ENCODE measurements at places on chromosomes 16 and 17.

DNA sequence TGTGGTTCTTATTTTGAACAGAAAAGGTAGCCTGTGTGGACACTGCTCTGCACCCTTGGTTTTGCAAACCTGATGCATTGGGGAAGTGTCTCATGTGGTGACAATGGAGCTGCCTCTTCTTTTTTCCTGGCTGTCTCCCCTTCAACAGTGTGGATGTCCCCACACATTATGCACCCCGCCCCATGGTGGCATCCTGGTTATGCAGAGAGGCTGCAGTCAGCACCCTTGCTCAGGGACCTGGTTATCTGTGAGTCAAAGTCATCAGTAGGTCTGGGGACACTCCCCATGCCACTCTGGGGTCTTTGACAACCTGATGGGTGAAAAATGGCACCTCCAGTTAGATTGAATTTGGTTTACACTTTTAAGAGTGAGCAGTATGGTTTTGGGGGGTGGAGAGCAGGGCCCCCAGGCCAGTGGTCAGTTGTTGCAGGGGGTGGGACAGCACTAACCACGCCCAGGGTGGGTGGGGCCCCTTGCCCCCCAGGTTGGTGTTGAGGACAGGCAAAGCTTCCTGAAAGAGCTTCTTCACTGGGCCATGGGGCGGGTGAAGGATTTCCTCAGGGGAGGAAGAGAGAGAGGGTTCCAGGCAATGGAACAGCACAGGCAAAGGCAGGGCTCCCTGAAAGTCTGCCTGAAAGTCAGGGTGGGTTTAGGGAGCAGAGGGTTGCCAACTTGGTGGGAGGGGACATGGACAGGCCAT, 24.6 kb upstream of the KCNJ12 start:
- no peak for DNase-seq

- DNase-seq = peak; percentile 41
Measured at GRCh38 chr16:70438585-70438968, 323 bp downstream of the ST3GAL2 start.

- no peak for DNase-seq
Measured at GRCh38 chr17:76252040-76252954, 12.0 kb upstream of the RNF157 start.

DNA sequence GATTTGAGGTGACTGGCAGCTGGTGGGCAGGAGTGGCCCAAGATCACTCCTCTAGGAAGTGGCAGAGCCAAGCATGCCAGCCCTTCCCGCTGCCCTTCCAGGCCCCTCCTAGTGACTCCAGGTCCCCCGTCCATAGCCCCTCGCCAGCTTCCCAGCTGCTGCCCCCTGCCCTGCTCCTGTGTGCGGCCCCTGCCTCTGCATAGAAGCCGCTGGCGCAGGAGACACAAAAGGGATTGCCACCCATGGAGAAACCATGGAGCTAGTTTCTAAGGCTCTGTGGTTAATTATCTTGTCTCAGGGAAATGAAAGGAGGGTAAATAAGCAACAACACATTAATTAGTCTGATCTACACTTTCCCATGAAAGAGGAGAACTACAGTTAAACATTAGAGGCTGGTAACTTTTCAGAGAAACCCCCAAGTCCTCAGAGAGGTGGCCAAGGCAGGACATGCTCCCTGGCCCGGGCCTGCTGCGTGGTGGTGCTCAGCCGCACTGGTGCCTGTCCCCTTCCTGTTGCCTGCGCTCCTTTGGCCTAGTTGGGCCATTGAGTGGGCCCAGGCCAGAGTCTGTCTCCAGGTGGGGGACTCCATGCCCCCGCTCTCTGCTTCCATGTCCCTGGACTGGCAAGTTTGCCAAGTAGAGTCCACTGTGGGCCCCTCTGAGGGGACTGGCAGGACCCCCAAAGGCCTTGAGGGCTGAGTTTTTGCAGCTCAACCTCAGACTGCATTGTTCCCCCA, 65.2 kb downstream of the PRMT7 start:
- no peak for DNase-seq

DNA sequence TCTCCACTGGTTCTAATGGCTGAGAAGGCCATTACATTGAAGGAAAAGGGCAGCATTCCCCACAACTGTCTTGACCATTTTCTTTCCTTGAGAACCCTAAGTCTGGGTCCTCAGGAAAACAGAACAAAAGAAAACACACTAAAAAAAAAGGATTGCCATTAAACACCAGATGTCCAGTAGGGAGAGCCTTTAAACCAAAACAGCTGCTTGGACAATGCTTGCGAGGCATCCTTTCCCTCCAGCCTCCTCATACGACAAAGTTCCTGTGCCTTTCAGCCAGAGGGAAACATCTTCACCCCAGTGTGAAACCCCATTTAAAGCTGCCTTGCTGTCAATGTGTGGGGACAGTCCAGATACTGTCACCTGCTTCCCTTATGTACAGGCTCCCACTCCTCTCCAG, 74.3 kb downstream of the MMD start:
- DNase-seq = no peak

DNA sequence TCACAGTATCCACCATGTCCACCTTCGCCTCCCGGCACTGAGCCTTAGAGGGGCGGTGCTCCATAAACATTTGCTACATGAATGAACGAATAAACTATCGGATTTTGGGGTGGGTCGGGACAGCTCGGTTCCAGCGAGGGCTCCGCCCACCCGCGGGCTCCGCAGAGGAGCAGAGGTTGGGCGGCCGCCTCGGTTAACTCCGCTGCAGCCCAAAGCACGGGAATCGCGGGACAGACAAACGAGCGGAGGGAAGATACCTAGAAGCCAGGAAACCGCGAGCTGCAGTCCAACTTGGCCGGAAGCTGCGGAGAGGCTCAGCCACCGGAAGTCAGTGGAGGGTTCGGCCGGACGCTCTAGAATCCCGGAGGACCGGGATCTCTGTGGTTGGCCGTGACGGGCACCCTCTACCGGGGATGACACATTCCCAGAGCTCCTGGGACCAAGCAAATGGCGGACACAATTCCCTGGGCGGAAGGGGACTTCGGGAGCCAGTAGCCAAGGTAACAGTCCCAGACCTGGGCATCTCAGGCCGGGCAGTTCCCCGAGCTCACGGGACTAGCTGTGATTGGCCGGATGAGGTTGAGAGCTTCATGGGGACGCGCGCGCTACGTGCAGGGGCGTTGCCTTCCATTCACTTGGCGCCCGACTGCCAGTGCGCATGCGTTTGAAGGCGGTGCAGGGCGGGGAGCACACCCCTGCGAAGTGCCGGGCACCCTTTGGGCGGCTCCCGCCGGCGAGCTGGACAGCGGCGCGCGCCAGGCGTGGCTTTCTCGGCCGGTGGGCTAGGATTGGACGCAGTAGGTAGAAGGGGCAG, 489 bp upstream of the MAPK7 start:
- peak; percentile 99 for DNase-seq

- DNase-seq = no peak
Measured at GRCh38 chr16:78170494-78170933, 71.1 kb downstream of the WWOX start.

GRCh38 chr16:73308771-73309170, 260.8 kb upstream of the ZFHX3 start:
- no peak for DNase-seq

DNA sequence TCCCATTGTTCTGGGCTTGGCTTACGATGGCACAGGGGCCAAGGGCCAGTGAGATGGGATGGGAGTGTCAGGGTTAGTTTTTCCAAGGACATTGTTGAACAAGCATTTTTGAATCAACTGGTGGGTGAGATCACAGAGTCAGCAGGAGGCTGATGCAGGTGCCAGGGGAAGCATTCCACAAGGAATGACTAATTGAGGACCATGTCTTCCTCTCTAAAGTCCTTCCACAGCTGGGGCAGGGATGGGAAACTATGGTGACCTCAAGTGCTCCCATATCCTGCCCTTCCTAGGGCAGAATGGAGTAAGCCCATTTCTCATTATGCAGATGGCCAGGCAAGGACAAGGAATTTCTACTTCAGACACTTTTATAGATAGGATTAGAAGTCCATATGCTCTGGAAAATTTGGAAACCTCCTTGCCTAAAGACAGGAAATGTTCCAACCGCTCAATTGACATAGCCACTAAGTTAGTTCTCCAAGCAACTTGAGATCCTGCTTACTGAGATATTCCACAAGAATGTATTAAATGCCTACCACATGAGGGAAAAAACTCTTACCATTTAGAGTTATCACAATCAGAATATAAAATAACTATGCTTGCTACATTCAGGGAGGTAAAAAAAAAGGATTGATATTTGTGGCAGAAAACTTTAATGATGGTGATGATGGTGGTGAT, 21.2 kb upstream of the ENGASE start:
- DNase-seq = no peak

DNA sequence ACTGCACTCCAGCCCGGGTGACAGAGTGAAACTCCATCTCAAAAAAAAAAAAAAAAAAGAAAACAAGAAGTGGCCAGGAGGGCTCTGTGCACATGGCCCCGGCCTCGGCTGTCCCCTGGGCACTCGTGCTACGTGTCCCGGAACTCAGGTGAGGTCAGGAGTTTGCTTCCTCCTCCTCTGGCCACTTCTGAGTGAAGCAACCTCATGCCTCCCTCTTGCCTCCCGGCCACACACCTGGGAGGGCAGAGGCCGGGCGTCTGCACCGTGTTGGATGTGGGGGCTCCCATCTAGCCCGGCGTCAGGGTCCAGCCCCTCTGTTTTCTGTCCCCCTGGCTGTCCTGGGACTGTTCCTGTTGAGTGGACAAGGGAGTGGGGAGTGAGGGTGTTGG, 22.2 kb downstream of the ASPSCR1 start:
- DNase-seq = no peak

- DNase-seq = no peak
Measured at GRCh38 chr17:64270885-64271284, 7.8 kb upstream of the TEX2 start.

DNA sequence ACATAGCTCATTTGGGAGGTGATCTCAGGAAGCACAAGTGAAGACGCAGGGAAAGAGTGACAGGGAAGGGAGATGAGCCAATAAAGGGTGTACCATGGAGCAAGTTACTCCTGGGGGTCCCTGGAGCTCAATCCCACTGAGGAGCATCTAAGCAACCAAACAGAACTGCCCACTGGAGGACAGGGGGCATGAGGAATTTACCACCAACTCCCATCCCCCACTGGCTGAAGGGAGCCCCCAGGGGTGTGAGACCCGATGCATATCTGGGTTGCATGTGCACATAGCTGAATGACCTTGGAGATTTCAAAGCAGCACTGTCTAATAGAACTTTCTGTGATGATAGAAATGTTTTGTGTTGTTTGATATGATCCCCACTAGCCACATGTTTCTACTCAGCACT, 29.6 kb downstream of the C16orf82 start:
- DNase-seq = no peak

DNA sequence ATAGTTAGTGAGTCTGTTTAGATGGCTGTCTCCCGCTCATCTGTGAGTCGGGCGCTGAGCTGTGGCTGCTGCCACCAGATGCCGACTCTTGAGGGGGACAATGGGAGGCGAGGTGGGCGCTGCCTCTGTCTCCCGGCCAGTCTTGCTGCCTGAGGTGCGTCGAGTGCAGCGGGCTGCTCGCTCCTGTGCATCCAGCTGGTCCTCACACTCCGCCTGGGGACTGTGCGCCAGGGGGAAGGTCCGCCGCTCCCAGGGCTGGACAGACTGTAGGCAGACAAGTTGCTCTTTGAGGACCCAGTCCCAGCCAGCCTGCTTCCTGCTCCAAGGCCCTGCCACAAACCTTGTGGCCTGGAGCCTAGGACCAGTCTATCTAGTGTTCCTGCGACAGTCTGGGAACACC, 32.4 kb downstream of the STH start:
- DNase-seq = no peak

DNA sequence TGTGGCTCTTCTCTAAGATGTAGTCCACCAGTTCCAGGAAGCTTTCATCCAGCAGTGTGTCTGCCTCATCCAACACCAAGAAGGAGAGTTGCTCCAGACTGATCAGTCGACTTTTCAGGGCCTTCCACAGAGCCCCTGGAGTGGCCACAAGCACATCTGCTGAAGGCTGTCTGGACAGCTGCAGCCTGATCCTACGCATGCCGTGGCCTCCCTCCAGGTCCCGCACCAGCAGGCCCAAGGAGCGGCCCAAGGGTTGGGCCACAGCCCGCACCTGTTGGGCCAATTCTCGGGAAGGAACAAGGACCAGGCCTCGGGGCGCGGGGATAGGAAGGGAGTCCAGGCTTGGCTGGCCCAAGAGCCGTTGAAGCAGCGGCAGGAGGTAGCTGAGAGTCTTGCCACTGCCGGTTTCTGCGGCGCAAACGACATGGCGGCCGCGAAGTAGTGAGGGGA, 729 bp downstream of the DDX28 start:
- peak; percentile 20 for DNase-seq

GRCh38 chr17:30116345-30116660, 313 bp upstream of the NSRP1 start:
- no peak for DNase-seq

DNA sequence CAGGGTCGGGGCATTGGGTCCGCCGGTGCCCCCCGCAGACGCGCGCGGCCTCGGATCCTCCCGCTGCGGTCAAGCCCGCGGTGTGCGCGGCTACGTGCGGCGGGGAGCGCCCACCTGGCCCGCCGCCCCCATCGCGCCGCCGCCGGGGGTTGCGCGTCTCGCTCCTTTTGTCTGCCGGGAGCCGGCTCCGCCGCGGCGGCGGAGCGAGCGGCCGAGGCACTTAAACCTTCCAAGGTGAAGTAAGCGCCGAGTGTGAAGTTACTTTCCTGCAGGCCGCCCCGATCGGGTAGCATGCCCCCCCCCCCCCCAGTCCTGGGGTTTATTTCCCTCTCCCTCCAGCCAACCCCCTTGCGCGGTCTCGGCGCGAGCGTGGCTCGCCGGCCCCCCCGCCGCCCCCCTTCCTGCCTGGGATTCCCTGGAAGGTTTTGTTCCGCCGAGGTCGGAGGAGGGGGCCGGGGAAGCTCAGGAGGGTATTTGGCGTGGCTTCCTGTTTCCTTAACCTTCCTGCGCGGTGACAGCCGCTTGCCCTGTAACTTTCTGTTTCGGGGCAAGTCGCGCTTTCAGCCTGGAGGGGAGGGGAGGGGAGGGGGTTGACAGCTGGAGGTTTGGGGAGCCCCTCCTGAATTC, 56.6 kb upstream of the GSE1 start:
- DNase-seq = peak; percentile 65

DNA sequence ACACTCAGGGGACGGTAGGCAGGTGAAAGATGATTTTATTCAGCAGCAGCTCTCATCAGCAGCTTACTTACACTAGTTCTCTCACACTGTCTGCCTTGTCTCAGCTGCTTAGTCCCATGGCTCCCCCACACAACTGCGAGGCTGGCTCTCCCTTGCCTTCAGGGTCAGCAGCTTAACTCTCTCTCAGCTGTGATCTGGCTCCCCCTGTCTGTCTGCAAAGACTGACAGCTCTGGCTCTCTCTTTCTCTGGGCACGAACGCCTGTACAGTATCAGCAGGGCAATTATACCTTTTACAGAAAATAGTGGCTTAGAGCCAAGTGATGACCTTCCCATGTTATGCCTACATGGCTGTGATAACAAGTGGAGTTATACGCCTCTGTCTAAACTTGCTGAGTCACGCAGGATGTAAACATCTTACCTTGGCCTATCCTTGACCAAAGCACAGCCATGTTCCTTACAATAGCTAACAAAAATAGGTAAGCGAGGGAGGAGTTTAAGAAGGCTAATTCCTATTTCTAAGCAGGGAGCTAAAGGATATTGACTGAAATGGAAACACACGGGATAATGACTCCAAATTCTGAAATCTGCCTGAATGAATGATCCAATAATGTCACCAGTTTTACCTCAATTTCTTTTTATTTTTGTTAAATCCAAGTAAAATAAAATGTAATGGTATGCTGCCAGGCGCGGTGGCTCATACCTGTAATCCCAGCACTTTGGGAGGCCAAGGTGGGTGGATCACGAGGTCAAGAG, 1.1 kb upstream of the NDUFAB1 start:
- peak; percentile 52 for DNase-seq
